ENCODE measurements at places on chromosomes 3 and 15.
A peak's percentile ranks its signal among the peaks of the same experiment; 100 is the strongest.

GRCh38 chr3:4534906-4535305 lies 41.8 kb downstream of the ITPR1 start:
- DNase-seq = no peak

DNA sequence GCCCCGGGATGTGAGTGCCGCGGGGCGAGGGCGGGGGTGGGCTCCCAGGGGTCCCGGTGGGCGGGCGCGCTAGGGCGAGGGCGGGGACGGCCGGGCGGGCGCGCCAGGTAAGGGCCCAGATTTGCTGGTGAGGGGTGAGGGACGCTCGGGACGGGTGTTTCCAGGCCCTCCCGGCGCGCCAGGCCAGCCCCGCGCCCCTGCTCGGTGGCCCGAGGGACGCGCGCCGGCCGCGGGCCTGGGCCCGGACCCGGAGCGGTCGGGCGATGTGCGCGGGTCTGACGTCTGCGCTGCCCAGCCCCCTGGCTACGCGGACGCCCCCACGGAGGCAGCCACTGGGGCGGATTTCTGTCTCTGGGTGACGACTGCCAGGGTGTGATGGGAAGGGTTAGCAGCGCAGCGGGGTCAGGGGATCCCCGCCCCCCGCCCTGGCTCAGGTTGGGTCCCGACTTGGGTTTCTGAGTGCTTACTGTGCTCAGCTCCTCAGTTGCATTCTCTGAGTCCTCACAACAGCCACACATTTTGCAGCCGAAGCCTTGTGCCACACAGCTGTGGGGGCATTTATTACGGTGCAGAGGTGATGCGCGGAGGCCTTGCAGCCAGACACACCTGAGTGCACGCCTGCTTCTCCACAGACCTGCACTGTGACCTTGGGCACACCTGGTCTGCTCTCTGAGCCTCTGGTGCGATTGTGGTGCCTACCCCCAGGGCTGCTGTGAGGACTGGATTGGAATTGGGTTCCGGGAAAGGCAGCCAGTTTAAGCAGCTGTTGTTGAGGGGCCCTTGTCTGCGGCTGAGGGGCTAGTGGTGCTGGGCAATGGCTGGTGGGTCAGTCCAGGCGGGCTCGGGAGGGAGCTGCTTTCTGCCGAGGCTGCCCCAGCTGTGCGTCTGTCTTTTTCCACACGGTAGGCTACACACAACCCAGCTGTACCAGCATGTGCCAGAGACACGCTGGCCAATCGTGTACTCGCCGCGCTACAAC lies 523 bp downstream of the HDAC11 start:
- DNase-seq = no peak

DNA sequence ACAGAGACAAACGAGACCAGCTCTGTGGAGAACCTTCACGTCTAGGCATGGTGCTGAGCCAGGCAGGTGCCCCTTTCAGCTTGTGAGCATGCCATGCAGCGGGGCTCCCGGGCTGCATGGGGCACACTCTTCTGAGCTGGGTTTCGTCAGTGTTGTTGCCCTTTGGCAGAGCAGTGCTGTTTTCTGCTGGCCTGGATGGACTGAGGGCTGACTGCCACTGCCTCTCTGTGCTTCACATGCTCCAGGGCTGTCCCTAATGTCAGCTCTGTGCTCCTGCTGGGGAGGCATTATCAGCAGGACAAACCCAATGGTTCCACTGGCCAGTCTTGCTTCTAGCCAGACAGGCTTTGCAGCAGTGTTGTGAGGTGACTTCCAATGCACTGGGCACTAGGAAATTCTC lies 9.5 kb downstream of the GASK1A start:
- DNase-seq = no peak

GRCh38 chr3:41331041-41331440 lies 131.7 kb downstream of the CTNNB1 start:
- no peak for DNase-seq

DNA sequence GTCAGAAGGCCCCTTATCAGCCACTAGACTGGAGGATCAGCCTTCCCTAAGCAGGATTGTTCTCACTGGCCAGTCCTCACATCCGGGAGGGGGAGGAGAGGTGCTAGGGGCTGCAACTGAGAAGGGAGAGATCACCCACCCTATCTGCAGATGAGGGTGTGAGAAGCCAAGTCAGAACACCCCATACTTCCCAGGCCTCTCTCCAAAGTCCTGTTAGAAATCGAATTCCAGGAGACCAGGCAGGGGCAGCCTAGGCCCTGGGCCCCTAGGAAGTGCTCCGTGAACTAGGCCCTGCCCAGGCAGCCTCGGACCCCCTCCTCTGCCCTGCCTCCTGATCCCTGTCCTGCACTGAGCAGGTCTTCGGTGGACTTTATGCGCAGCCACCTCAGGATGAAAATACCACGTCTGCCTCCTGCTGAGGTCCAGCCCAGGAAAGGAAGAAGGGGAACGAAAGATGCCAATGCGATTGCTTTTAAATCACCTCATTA lies 933 bp downstream of the DZIP1L start:
- no peak for DNase-seq

DNA sequence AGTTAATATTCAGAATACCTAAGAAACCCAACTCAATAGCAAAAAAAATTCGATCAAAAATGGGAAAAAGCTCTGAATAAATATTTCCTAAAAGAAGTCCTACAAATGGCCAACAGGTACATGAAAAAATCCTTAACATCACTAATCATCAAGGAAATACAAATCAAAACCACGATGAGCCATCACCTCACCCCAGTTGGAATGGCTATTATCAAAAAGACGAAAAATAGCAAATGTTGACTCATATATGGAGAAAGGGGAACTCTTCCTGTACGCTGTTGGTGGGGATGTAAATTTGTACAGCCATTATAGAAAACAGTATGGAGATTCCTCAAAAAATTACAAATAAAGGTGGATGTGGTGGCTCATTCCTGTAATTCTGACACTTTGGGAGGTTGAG lies 29.6 kb upstream of the SGO1 start:
- no peak for DNase-seq

- DNase-seq = no peak
Observed at GRCh38 chr3:69226071-69226470, 103.7 kb upstream of the LMOD3 start.

DNA sequence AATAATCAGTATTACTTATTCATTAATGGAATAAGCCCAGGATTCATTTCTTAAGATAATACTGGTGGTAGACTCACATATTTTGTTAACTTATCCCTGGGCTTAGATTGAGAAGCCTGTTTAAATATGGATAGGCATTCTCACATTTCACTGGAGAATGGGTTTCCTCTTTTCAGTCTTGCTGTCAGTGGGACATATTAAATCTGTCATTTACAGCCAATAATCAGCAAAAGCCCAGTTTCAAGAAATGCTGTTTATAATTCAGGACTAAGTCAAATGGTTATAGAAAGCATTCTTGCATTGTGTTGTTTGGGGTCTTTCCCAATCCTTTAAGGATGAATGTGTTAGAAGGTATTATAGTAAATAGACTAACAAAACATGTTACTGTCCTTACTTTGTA lies 143.7 kb upstream of the NAALADL2 start:
- no peak for DNase-seq

DNA sequence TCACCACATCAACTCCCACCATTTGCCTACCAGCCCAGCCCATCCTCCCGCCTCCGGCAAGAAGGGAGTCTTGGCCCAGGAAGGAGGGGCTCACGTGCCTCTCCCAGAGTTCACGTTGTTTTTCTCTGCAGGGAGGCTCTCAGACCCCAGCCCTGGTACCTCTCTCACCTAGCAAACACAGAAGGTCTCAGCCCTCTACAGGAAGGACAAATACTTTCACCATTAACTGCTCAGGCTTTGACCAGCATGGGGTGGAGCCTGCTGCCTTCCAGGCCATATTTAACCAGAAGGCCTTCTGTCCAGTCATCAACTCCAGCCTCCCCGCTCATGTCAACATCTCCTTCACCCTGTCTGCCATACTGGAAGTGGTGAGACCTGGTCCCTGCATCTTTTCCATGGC lies 19.0 kb upstream of the HTR3E start:
- no peak for DNase-seq

- no peak for DNase-seq
Observed at GRCh38 chr15:69573815-69574475, 121.3 kb downstream of the RPLP1 start.

DNA sequence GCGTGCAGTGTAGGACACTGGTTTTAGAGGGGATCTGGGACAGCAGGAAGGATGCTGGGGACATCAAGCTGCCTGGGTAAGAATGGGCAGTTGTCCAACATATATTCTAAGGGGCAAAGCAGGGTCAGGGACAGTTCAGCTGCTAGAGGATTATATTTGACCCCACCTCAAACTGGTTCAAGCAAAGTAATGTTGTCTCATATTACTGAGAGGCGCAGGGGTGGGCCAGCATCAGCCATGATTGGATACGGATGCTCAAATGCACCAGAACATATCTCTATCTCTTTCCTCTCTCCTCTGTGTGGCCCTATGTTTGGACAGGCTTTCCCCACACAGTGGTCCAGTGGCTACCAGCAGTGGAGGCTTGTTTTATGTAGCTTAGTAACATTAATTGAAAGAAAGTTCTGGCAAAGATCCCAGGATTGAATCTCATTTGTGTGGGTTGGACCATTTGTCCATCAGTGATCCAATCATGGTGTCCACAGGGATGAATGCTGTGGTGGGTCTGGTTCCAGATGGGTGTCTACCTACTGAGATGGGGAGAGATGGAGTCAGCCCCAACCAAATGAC lies 49.8 kb upstream of the RGMA start:
- DNase-seq = no peak

DNA sequence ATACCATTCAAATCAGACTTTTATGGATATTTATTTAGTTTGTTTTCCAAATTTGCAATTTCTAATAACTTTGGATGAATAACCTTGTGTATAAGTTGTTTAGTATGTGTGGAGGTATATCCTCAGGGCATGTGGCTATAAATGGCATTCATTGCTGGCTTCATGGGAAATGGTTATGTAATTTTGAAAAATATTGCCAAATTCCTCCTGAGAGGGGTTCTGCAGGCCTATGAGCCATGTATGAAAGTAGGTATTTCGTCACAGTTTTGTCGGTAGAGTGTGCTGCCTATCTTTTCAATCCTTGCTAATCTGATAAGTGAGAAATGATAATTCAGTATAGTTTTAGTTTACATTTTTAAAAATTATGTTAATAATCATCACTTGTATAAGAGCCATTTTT lies 256.4 kb upstream of the ZNF385D start:
- DNase-seq = no peak

DNA sequence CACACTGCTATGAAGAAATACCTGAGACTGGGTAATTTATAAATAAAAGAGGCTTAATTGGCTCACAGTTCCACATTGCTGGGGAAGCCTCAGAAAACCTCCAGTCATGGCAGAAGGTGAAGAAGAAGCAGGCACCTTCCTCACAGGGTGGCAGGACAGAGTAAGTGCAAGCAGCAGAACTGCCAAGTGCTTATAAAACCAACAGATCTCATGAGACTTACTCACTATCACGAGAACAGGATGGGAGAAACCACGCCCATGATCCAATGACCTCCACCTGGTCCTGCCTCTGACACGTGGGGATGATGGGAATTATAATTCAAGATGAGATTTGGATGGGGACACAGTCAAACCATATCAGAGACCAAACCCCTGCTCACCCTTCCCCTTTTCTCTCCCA lies 75.0 kb downstream of the TRIM69 start:
- no peak for DNase-seq

GRCh38 chr15:53843166-53843565 lies 83.7 kb upstream of the WDR72 start:
- no peak for DNase-seq

- no peak for DNase-seq
Observed at GRCh38 chr3:66299891-66300290, 79.1 kb downstream of the SLC25A26 start.

- DNase-seq = no peak
Observed at GRCh38 chr3:177893331-177893730, 642.9 kb upstream of the KCNMB2 start.

DNA sequence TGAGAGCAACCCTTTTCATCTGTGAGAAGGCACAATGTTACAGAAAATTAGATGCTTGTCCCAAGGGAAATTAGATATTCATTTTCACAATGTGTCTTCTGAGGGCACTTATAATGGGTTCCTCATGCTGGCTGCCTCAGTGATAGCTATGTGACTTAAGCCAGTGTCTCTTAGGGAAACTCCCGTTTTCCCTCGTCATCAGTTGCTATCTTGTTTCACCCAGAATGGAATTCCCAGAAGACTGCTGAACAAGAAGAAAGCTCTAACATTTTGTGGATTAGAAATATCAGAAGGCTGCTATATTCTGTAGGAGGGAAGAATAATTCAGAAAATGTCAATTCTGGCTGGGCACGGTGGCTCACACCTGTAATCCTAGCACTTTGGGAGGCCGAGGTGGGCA lies 67.9 kb upstream of the WDR72 start:
- DNase-seq = no peak

DNA sequence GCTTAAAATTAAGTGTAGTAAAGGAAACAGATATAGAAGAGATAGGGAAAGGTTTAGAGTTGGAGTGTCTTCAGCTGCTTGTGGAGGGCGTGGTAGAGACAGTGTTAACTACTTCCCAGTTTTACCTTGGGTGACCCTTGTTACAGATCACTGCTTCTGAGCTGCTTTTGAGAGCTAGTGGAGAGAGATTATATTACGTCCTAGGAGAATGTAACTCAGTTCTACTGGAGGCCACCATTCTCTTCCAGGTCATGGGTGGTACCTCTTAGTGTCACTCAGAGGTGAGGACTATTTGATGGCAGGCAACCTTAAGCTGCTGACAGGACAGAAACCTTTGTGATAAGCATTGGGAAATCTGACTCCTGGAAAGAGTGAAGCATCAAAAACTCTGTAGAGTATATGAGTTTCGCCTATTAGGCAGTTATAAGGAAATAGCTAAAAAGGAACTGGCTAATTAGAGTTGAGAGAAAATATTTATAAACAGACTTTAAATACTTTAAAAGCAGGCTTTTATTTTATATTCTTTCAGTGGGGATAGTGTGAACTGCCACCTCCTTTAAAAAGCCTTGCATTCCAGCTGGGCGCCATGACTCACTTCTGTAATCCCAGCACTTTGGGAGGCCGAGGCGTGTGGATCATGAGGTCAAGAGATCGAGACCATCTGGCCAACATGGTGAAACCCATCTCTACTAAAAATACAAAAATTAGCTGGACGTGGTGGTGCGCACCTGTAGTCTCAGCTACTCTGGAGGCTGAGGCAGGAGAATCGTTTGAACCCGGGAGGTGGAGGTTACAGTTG lies 106.5 kb downstream of the ZNF609 start:
- DNase-seq = no peak

GRCh38 chr3:175741951-175742350 lies 882.8 kb downstream of the NAALADL2 start:
- DNase-seq = no peak

GRCh38 chr3:129662191-129662608 lies 55.7 kb upstream of the PLXND1 start:
- no peak for DNase-seq

DNA sequence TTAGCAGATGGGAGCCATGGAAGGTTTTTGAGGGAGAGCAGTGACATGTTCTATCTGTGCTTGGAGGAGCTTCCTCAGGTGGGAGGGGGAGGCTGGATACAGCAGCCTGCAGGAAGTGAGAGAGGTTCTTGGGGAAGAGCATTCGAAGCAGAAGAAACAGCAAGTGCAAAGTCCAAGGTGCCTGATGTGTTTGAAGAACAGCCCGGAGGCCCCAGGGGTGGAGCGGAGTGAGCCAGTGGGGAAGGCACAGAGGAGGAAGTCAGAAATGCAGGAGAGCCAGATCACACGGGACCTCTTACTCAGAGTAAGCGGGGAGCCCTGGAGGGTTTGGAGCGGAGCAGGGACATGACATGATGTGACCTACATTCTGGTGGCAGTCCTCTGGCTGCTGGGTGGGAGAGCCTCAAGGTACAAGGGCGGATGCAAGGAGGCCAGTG lies 10.8 kb downstream of the ITGA11 start:
- no peak for DNase-seq

GRCh38 chr3:52052831-52053306 lies 3.5 kb downstream of the DUSP7 start:
- peak; percentile 96 for DNase-seq

GRCh38 chr3:136602818-136603217 lies 149.4 kb downstream of the STAG1 start:
- no peak for DNase-seq

All from 8988T (cell line).